ENCODE measurements at places on chromosomes 4 and X. TPM values are rescaled to one million over a fixed set of nuclear protein-coding genes. Genes with fewer than 3 reads are reported as not detected.

Gene EBP
- 19.8 TPM for polyA plus RNA-seq

Gene GLUD2
- 1.4 TPM for polyA plus RNA-seq

Gene DDX53
- polyA plus RNA-seq: not detected

DNA sequence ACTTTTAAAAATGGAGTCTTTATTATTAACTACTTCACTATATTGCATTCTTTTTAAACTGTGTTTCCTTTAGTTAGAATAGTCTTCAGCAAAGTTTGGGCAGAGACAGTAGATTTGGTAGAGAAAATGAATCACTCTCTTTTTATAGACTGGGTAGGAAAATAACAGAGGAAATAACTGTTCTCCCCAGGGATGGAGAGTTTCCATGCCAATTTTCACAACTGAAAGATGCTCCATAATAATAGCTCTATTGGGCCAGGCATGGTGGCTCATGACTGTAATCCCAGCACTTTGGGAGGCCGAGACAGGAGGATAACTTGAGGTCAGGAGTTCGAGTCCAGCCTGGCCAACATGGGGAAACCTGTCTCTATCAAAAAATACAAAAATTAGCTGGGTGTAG lies 13.1 kb downstream of the HSD17B13 start:
- no peak for DNase-seq

DNA sequence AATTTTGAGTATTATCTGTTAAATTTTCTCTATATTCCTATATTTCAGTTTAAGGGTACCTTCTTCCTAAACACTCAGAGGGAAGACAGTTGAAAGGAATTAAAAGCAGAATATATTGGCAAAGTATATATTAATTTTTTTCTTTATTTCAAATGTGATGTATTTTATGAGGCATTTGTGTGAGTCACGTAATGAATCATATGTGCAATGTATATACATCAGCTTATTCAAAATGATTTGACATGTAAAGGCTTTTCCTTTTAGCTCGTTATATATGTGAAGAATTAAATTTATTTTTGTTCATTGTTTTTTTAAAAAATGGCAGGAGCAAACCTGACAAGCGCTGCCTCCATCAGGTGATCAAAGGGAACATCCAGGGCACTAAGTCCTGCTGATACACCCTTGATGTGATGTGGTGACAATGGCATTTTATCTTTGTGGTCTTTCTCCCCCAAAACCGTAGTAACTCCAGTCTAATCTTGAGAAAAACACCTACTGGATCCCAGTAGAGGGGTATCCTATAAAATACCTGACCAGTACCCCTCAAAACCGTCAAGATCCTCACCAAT lies 8.9 kb downstream of the WWC2 start:
- DNase-seq: no peak

- peak; percentile 11 for DNase-seq
Measured at GRCh38 chr4:76504613-76505465, 69.8 kb downstream of the SHROOM3 start.

DNA sequence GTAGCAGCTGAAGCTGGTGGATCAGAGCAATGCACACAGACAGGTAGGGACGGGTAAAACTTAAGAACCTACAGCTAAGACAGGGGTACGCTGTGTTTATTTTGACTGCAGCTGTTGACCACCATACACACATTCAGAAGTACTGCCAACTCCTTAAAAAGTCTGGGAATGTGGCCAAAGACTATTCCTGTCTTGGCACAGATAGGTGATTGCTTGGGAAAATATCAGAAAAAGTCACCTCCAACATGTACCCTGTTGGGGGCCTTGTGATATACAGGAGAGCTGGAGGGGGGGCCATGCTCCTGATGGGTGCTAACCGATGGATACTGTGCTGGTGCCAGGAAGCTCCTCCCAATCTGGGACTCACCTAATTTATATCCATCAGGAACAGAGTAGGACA lies 121.2 kb downstream of the VCX2 start:
- DNase-seq: no peak

Gene NOA1
- 17.1 TPM for polyA plus RNA-seq

- no peak for DNase-seq
Measured at GRCh38 chr4:178602833-178603232, 1160.6 kb upstream of the AGA start.

Gene HPF1
- polyA plus RNA-seq: 37.3 TPM

Gene IQCM
- polyA plus RNA-seq: 0.05 TPM

DNA sequence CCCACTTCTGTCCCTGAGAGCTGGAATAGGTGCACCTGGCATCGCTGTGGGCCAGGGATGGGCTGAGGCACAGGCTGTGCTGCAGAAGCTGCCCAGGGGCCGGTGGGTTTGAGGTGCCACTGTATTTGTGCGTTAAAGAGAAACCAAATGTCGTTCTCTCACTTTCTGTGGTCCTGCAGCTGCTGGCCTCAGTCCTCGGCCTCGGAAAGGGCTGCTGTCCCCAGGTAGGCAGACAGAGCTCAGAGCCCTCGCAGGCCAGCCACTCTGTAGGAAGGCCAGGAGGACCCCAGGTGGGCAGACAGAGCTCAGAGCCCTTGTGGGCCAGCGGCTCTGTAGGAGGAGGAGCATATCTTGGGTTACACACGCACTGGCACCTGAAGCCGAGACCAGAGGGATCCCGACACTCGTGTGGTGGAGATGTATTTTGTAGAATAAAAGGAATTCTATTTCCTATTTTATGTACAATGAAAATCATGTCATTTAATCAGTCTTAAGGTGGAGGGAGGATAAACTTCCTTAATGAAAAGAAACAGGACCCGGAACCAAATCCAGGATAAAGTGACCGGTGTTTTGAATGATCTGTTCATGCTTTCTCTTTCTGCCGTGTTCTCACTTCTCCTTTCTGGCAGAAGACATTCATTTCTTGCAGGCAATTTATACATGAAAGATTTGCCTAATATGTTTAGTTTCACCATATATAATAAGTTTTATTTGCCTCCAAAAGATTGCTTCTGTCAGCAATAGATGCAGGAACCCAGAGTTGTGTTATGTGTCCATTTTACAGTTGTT lies 54.4 kb upstream of the HGFAC start:
- DNase-seq: no peak

Measured in AG04450 (cell line).